ENCODE measurements at places on chromosomes 12 and 14. TPM values are rescaled to one million over a fixed set of nuclear protein-coding genes. Genes with fewer than 3 reads are reported as not detected.

LIN7A gene
- total RNA-seq, result 2.7 TPM

DNA sequence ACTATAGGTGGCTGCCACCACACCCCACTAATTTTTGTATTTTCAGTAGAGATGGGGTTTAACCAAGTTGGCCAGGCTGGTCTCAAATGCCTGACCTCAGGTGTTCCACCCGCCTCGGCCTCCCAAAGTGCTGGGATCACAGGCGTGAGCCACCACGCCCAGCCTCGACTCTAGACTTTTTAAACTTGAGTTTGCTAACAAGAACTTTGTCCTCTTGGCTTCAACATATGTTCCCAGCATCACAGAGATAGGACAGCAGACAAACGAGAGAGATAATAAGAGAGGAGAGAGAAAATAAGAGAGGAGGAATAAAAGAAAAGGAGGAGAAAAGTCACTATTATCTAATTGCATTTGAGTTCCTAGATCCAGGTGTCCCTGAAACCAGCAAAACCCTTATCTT, 119.1 kb downstream of the CEP83 start:
- DNase-seq, result no peak

DNA sequence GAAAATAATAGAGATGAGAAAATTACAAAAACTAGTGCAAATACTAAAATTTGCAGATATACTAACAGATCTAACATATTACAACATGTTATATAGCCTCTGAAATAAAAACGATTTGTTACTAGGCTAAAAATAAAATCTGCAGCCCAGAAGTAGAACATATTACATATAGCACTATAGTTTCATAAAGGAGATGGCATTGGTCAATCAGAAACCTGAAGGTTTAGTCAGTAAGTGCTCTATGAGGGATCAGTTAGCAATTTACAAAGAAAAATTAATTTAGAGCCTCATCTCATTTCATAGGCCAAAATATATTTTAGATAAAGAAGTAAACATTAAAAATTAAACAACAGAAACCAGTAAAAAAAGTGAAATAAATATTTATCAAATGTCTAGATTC, 41.0 kb downstream of the IFNG-AS1 start:
- no peak for DNase-seq

DNA sequence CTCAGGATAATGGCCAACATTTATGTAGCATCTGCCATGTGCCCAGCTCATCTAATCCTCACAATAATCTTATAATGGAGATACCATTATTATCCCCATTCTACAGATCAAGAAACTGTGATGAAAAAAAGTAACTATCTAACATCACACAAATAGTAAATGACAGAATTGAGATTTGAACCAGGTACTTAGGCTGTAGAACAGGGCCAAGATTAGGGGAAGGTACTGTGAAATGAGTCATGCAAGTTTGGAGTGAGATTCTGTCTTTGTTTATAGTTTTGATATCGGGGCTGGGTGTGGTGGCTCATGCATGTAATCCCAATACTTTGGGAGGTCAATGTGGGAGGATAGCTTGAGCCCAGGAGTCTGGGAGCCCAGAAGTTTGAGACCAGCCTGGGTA, 1.3 kb upstream of the GNPTAB start:
- no peak for DNase-seq

DNA sequence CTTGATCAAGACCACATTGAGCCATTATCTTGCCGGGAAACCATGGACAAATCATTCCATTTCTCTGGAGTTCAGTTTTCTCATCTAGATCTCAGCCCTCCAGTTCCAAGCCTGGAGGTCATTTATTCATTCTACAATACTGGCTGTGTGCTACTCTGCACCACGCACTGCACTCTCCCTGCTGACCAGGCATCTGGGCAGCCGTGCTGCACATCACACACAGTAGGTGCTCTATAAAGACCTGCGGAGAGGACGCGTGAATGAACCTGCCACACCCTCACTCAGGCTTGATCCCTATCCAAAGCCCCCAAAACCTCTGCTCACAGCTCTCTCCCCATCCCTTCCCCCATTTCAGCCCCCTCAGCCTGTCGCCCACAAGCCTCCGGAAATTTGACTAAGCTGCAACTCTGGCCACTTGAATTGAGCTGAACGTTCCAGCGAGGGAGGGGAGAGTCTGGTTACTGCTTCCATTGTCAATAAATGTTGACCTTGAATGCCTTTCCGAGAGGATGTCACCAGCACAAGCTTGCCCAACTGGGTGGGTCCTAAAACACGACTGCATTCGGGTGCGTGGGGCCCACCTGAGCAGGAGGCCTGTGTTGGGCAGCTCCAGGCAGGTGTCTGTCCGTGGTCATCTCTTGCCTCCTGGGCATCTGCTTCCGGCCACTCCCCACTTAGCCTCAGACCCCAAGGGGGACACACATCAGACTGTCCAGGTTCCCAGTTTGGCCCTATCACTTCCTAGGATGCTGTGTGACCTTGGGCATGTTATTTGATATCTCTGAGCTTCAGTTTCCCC, 17.8 kb downstream of the FAIM2 start:
- DNase-seq, result no peak

DNA sequence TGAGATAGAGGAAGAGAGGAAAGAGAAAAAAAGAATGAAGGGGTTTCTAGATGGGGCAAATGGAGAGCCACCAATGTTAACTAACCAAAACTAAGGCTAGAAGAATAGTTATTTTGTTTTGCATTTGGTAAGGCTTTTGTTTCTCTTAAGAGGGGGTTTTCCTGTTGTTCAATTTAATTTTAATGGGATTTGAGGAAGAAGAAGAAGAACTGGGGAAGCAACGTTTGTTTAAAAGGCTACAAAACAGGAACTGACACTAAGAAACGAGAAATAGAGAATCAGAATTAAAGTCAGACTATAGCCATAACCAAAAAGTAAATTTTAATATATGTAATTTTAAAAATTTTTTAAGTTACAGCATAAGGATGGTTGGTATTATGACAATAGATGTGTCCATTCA, 13.7 kb downstream of the TXNDC16 start:
- DNase-seq, result no peak
